ENCODE measurements at places on chromosomes 5 and 9. TPM values are rescaled to one million over a fixed set of nuclear protein-coding genes. Genes with fewer than 3 reads are reported as not detected.
A peak's percentile ranks its signal among the peaks of the same experiment; 100 is the strongest.

DNA sequence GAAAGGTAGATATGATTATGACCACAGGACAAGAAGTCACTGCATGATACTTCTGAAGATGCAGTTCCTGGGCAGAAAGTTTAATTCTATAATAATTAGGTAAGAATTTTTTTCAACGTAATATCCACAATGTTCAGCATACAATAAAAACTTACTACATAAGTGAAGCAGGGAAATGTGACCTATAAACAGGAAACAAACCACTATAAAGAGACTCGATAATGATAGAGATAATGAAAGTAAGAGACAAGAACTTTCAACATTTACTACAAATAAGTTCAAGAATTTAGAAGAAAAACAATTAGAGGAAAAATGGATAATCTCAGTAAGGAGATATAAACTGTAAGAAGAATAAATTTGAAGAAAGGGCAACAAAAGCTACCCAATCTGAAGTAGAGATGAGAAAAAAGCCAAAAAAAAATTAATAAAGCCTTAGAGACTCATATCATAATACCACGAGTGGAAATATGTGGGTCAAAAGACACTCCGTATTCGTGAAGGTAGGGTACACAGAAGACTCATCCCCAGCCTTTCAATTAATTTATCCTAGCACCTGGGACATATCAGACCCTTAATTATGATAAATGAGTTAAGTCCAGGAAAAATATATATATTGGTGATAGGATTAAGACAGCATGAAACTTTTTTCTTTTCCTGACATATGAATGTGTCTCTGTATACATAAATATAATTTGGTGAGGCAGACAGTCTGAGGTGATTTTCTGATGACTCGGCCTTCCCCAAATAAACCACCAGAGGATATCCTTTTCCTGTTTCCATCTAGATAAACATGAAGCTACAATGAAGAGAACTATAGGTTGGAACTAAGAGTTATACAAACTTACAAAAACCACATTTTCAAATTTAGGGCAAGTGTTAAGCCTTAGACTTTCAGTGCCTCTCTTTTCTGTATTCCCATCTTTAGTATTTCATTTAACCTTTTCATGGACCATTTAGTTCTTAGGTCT is 120.4 kb downstream of the RAPGEF6 start:
- H3K4me3 ChIP-seq, result no peak overlapping the region
- no peak for DNase-seq
- H3K4me1 ChIP-seq, result peaks cover 8% of the 10 kb centered on the region
- H3K36me3 ChIP-seq, result no peaks in the 10 kb centered on the region
- no peaks in the 10 kb centered on the region for H3K27me3 ChIP-seq

Gene PCDHA4
- 0.43 TPM for total RNA-seq

DNA sequence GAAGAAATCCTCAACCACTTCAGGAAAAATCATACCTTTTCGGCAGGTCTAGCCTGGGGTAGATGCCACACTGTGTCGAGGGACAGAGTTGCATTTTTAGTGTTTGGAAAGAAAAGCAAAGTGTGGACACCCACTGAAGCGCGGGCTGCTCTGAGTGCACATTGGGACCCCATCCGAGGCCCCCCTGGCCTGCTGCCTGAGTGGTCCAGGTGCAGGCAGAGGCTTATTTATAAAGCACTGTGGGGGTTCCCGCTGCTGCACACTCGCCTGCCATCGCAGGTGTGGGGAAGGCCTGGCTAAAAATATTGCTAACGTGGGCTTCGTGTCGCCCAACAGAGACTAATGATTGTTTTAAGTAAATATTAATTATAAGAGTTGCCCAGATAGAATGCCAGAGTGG is 119.4 kb downstream of the CRB2 start:
- no peak overlapping the region for H3K4me3 ChIP-seq
- no peak for DNase-seq
- H3K27me3 ChIP-seq, result no peaks in the 10 kb centered on the region
- no peaks in the 10 kb centered on the region for H3K36me3 ChIP-seq
- H3K27ac ChIP-seq, result no peak overlapping the region

GRCh38 chr5:149036168-149036567 is 26.7 kb downstream of the SH3TC2 start:
- no peak overlapping the region for H3K4me3 ChIP-seq
- H3K4me1 ChIP-seq, result no peaks in the 10 kb centered on the region
- no peaks in the 10 kb centered on the region for H3K27me3 ChIP-seq
- no peak for DNase-seq
- no peaks in the 10 kb centered on the region for H3K36me3 ChIP-seq

Gene FAM153A
- total RNA-seq, result 1.4 TPM

GRCh38 chr5:59354811-59355210 is 538.7 kb downstream of the PDE4D start:
- peak overlapping the region; percentile 78 for H3K27ac ChIP-seq
- no peaks in the 10 kb centered on the region for H3K27me3 ChIP-seq
- no peak for DNase-seq
- peak overlapping the region; percentile 27 for H3K4me3 ChIP-seq
- H3K36me3 ChIP-seq, result no peaks in the 10 kb centered on the region

DNA sequence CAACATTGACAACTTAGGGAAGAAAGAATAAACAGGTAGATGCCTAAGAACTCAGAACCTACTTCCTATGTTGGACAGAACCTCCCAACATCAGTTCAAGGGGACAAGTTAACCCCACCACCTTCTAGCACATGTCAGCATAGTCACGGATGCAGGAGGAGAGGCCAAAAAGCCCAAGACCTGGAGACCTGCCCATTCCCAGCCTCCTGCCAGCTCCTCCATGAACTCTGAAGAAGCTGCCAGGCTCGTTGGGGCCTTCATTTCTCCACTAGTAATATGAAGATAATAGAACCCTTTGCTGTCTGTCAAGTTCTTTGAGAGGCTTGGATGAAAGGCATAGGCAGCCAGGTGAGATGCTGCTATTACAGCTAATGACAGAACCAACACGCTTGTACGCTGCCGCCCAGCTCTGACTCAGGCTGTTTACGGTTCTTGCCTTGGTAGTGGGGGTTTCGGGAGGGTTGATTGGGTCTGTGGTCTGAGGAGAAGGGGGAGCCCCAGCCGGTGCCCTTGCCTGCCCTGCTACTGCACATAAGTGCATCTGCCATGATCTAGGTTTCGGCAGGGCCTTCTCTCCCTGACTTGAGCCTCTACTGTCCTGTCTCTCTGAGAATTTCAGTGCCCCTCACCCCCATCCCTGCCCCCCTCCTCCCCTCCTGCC is 82.2 kb downstream of the NRG2 start:
- H3K27ac ChIP-seq, result no peak overlapping the region
- H3K4me1 ChIP-seq, result no peaks in the 10 kb centered on the region
- DNase-seq, result no peak
- no peak overlapping the region for H3K4me3 ChIP-seq

Gene FCN1
- total RNA-seq, result 0.63 TPM

GRCh38 chr5:93428868-93429267 is 152.2 kb downstream of the NR2F1-AS1 start:
- no peak for DNase-seq
- H3K27ac ChIP-seq, result no peak overlapping the region
- no peaks in the 10 kb centered on the region for H3K27me3 ChIP-seq
- no peak overlapping the region for H3K4me3 ChIP-seq
- no peaks in the 10 kb centered on the region for H3K36me3 ChIP-seq
- H3K4me1 ChIP-seq, result no peaks in the 10 kb centered on the region

- H3K4me1 ChIP-seq, result no peaks in the 10 kb centered on the region
- no peaks in the 10 kb centered on the region for H3K36me3 ChIP-seq
- H3K27ac ChIP-seq, result no peak overlapping the region
These were observed 167.9 kb downstream of the DENND1A start for GRCh38 chr9:123761905-123762605.

GRCh38 chr9:123562844-123563346 is 206.9 kb downstream of the CRB2 start:
- H3K4me3 ChIP-seq, result no peak overlapping the region
- H3K27ac ChIP-seq, result no peak overlapping the region
- H3K4me1 ChIP-seq, result no peaks in the 10 kb centered on the region
- H3K36me3 ChIP-seq, result no peaks in the 10 kb centered on the region
- no peaks in the 10 kb centered on the region for H3K27me3 ChIP-seq

- no peak overlapping the region for H3K4me3 ChIP-seq
- H3K36me3 ChIP-seq, result peaks cover 24% of the 10 kb centered on the region
These were observed 5.5 kb downstream of the ARRDC1 start for GRCh38 chr9:137610944-137611343.

DNA sequence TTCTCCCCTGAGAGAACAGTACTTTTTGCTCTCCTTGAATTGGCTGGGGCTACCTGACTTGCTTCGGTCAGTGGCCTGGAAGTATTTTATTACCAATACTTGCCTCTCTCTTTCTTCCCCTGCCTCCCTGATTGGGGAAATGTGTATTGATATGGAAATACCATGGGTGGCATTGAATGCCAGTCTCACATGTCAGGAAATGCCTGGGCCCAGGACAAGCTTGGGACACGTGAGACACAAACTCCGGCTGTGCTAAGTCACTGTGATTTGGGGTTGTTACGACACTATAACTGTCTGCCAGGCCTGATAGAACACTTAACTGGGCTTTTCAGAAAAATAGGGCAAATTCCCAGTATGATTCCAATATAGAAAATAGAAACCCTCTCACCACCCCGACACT is 238.3 kb downstream of the GADD45G start:
- H3K4me3 ChIP-seq, result no peak overlapping the region
